ENCODE measurements at places on chromosomes 5 and 9. TPM values are rescaled to one million over a fixed set of nuclear protein-coding genes. Genes with fewer than 3 reads are reported as not detected.

DNA sequence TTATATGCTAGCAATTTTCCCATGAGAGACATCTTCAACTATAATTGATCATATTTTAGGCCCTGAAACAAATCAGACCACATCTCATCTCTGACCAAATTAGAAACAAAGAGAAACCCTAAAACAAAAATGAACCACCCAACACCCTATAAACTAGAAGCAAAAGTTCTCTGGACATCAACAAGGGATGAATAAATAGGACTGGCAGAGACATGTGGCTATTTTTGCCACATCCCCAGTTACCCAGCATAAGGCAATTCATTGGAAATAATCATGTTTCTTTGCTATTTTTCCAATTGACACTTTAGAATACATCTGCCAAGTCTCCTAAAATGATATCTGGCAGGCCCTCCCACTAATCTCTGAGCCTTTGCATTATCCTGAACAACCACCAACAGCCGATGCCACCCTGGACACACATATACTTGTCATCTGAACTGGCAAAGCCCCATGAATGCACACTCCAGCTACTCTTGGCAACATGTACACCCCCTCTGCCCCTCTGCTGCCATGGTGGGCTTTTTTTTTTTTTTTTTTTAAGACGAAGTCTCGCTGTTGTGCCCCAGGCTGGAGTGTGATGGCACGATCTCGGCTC, 53.5 kb upstream of the EQTN start:
- DNase-seq = no peak
- H3K4me1 ChIP-seq = no peaks in the 10 kb centered on the region
- H3K4me3 ChIP-seq = no peak overlapping the region
- H3K27me3 ChIP-seq = no peaks in the 10 kb centered on the region
- no peaks in the 10 kb centered on the region for H3K36me3 ChIP-seq

DNA sequence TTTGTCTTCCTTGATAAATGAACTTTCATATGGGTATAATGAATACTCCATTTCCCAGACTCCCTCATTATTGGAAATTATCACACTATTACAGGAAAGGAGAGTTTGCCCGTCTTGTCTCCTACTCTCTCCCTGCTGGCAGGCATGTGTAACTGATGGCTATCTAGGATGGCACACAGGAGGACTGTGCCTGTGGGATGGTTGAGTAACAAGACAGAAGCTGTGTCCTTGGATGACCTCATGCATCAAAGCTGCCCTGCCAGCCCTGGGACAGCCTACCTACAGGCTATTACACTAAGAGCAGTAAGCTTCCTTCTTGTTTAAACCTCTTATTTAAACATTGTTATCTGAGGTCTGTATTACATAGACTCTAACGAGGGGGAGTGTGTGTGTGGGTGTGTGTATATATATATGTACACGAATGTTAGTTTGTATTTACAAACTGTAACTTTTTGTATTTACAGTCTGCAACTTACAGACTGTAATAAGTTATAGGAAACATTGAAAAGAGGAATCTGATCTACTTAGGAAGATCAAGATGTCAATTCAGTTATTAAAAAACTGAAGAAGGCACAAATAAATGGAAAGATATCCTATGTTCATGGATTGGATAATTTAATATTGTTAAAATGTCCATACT, 247.6 kb upstream of the ACO1 start:
- H3K27me3 ChIP-seq = no peaks in the 10 kb centered on the region
- DNase-seq = no peak
- no peak overlapping the region for H3K27ac ChIP-seq
- no peaks in the 10 kb centered on the region for H3K36me3 ChIP-seq
- H3K4me3 ChIP-seq = no peak overlapping the region
- no peaks in the 10 kb centered on the region for H3K4me1 ChIP-seq

DNA sequence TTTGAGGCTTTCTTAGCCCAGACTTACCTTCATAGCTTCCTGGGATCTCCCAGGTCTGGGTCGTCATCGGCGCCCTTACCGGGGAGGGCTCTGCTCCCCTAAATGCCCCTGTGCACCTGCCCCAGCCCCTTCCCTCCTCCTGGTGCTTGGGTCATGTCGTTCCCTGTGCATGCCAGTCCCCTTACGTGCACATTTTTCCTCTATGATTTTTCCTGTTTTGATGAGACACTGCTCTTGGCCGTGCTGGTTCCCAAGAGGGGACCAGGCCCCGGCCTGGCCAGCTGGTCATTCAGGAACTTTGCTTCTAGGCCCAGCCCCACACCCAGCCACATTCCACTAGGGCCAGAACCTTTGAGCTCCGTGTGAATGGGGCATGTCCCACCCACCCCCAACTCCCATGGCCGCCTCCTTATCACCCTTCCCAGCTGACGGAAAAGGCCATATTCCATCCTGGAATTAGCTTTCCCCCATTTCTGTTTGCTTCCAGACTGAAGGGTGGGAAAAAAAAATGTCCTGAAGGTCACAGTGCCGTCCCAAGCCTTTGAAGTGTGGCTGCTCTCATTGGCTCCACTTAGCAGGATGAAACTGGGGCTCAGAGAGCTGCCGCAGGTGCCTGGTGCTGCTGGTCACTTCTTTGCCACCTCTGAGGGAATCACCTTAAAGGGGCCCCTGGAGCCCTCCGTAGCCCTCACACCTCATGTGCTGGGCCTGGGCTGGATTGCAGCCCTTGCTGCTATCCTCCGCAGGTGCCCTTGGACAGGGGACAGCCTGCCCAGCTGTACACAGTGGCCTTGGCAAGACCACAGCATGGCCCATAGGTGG, 25.1 kb downstream of the ERGIC1 start:
- peak overlapping the region; percentile 78 for H3K27ac ChIP-seq
- H3K4me3 ChIP-seq = no peak overlapping the region
- H3K4me1 ChIP-seq = peaks cover 60% of the 10 kb centered on the region
- H3K36me3 ChIP-seq = peaks cover 7% of the 10 kb centered on the region

MED22 gene
- total RNA-seq = 7.9 TPM

GRCh38 chr5:132873119-132873929, at the start of gene LEAP2:
LEAP2 (plus strand) TSS chr5:132873668; CDS start chr5:132873695, 27 bp downstream.
- H3K4me3 ChIP-seq = no peak within 1 kb of the TSS
- H3K36me3 ChIP-seq = peaks cover 28% of the 10 kb centered on the region
- peak; percentile 39 for DNase-seq
- peaks cover 3% of the 10 kb centered on the region for H3K4me1 ChIP-seq
- no peaks in the 10 kb centered on the region for H3K27me3 ChIP-seq

DNA sequence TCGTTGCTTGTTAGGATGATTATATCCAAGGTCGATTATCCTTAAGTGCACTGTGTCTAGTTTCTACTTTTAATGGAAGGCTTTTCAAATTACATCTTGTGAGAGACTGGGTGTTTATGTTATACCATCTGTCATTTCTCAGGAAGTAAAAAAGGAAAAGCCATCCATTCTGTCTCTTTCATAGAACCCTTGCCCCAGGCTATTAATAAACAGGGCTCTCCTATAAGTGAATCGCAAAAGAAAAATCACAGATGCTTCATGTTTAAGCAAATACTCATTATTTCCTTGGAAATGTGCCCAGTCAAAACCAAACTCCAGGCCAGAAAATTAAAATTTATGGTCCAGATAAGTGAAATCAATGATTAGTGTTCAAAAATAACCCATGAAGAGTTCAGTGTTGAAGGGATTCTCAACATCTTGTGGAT, 58.1 kb downstream of the STARD4 start:
- H3K27me3 ChIP-seq = no peaks in the 10 kb centered on the region
- no peak overlapping the region for H3K4me3 ChIP-seq
- DNase-seq = peak; percentile 55
- H3K27ac ChIP-seq = no peak overlapping the region
- no peaks in the 10 kb centered on the region for H3K36me3 ChIP-seq

GRCh38 chr5:120164986-120165385, 299.1 kb upstream of the PRR16 start:
- no peak overlapping the region for H3K27ac ChIP-seq
- H3K27me3 ChIP-seq = no peaks in the 10 kb centered on the region
- H3K36me3 ChIP-seq = no peaks in the 10 kb centered on the region
- H3K4me1 ChIP-seq = no peaks in the 10 kb centered on the region
